ENCODE measurements at places on chromosomes 3 and 15. TPM values are rescaled to one million over a fixed set of nuclear protein-coding genes. Genes with fewer than 3 reads are reported as not detected.
A peak's percentile ranks its signal among the peaks of the same experiment; 100 is the strongest.

Gene VGLL3
- 3.5 TPM for total RNA-seq

- no peak for DNase-seq
These were observed 3.8 kb downstream of the GOLIM4 start for GRCh38 chr3:168091941-168092340.

DNA sequence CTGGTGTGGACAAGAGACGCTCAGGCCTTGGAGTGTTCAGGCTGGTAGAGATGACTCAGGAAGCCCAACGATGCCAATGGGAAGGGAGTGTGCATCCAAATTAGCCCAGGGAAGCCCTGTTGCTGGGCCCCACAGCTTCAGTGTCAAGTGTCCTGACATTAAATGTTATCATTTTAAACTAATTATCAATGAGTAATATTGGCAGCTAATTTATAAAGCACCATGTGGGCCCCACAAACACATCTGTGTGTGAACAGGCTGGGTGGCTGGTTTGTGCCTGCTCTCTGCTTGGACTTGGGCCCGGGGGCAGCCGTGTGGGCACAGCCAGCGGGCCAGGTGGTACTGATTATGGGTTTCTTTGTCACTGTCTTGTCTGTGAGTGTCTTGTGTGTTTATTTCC, 15.0 kb downstream of the FBLN2 start:
- DNase-seq, result no peak

- DNase-seq, result no peak
These were observed 72.4 kb downstream of the SENP2 start for GRCh38 chr3:185658504-185658912.

Gene CKMT1A
- total RNA-seq, result 3.9 TPM

DNA sequence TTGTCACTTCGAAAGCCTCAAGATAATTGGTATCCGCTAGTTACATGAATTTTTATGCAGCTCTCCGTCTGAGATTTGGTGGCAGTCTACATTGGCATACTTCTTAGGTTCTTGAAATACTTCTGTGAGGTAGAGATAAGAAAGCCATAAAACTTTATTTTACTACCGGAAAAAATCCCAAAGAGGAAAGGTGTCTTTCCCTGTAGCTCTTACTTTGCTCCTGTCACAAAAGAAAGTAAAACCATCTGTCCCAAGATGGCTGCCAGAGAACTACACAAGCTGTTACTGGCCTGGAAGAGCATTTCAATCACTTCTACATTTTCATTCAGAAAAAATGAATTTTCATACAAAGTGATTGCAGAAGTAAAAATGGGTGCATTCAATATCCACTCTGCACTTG, 214.8 kb upstream of the ST8SIA2 start:
- no peak for DNase-seq

- peak; percentile 17 for DNase-seq
These were observed 17.9 kb downstream of the FANCD2OS start for GRCh38 chr3:10090179-10090578.

Gene CACNA2D3
- 0.75 TPM for total RNA-seq

- DNase-seq, result peak; percentile 64
These were observed at the start of gene TMEM266 for GRCh38 chr15:76059320-76060117. Gene TMEM266 (plus strand): TSS chr15:76059985. CDS start chr15:76134264, 74,279 bp downstream.

Gene KLHL18
- 14.5 TPM for total RNA-seq

Gene GOLGA8M
- 0.69 TPM for total RNA-seq

GRCh38 chr3:39408493-39409372, 2.2 kb downstream of the RPSA start:
- no peak for DNase-seq

Gene EFCC1
- 0.66 TPM for total RNA-seq

DNA sequence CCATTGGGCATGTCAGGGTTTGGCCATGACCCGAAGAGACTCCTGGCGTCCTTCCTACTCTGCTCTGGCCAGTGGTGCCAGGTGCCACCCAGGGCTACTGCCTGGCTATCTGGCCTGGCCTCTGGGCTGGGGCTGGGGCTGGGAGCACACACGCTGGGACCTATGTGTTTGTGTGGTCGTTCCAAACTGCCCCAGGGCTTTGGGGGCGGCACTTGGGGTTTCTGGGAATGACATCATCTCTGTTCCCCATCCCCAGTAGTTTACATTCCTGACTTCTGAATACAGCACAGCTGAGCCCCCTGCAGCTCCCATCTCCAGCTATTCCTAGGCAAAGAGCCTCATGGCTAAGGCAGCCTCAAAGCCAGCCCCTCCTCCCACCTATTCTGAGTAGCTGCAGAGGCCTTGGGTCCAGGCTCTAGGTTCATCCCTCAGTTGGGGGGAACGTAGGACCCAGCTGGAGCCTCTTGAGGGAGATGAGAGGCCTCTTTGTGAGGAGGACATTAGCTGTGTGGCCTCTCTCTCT, 24.3 kb downstream of the PLEKHO2 start:
- no peak for DNase-seq

DNA sequence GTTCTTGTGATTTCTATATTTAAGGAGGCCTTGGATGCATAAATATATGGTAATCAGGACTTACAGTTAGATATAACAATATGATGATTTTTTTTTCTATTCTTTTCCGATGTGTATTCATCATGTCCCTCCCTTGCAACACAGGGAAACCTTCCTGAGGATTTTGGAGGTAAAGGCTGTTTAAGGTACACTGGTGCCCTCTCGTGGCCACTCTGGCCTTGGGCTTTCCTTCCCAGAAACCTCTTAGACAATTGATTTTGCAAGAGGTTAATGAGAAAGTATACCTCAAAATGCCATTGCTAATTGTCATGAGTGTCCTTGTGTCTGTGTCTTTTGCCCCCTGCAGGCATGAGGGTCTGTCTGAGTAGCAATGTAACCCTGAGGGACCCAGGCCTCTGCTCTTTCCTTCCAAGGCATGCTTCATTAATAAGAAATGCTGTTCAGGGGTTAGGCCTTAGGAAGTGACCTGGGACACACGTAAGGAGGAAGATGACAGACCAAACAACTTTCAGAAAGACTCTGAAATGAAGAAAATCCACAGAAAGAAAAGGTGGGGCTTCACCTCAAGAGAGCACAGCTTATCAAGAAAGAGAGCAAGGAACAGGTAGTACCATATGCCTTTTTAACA, 70.3 kb upstream of the PPP2R3A start:
- DNase-seq, result peak; percentile 86

Gene ZNF80
- 0.09 TPM for total RNA-seq

GRCh38 chr15:72368325-72368724, 7.5 kb downstream of the HEXA start:
- DNase-seq, result no peak

DNA sequence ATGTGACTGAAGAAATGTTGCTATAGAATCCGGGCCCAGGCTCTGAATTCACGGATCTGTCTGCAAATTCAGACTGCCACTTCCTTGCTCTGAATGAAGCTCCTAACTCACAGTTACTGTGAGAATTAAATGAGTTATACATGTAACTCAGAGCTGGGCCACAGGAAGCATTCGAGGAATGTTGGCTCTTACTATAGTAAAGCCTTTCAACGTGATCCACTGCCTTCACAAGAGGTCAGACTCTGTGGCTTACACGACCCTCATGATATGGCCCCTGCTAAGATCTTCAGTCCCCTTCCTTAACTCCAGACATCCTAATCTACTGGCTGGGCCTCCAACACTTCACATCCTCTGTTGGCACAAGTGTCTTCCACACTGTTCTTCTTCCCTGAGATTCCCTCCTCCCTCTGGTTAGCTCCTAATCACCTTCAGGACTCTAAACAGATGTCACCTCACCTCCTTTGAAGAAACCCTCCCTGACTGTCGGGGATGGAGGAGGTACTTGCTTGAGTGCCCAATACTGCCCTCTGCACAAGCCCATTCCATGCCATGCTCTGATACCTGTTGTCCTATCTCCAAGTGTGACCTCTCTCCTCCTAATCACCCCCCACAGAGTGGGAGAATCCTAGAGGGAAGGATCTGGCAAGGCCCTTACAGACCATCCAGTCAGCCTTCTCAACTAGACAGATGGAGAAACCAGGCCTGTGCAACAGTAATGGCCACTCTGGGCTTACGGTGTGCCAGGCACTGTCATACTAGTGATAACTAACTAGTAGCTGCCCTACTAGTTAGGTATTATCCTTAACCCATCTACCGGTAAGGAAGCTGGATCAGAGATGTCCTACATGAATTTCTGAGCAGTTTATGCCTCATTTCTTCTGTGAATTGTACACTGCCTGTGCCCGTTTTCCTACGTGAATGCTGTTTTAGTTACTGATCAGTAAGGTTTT, 1.3 kb downstream of the ACTR8 start:
- no peak for DNase-seq

Gene BFSP2
- not detected for total RNA-seq

Gene UBAP1L
- 2.8 TPM for total RNA-seq

GRCh38 chr3:164687211-164687610, 391.1 kb downstream of the SI start:
- DNase-seq, result no peak

Gene ZIC1
- total RNA-seq, result not detected

Gene AGBL1
- total RNA-seq, result not detected

- DNase-seq, result no peak
These were observed 148.4 kb downstream of the USP13 start for GRCh38 chr3:179801263-179801662.

DNA sequence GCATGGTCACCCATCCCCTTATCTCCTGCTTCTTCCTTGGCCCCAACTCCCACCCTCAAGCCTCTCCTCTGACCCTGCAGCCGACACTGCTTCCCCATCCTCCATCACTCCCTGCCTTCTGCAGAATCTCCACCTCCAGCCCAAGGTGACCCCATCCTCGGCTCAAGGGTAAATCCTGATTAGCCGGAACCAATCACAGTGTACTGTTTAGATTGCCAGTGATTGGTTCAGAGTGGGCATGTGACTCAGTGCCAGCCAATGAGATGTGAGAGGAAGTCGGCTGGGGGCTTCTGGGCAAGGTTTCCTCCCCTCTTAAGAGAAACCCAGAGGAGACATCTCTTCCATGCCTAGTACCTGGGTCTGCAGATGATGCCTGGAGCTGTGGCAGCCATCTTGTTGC, 10.3 kb downstream of the CACNA2D2 start:
- no peak for DNase-seq

DNA sequence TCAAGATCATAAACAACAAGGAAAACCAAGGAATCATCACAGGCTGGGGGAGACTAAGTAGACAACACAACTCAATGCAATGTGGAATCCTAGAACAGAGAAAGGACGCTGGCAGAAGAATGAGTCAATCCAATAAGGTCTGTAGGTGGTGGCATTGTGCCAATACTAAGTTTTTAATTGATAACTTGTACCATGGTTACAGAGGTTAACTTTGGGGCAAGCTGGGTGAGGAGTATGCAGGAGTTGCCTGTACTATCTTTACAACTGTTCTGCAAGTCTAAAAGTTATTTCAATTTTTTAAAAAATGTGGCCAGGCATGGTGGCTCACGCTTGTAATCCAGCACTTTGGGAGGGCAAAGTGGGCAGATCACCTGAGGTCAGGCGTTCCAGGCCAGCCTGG, 46.2 kb downstream of the RORA start:
- no peak for DNase-seq

GRCh38 chr15:54675241-54675640, 521.5 kb downstream of the RSL24D1 start:
- DNase-seq, result no peak

- DNase-seq, result no peak
These were observed 8.2 kb upstream of the GANC start for GRCh38 chr15:42264795-42265194.

Gene SLC51B
- total RNA-seq, result not detected

- DNase-seq, result no peak
These were observed 30.7 kb downstream of the SEMA7A start for GRCh38 chr15:74402873-74403587.

Gene SYNPR
- total RNA-seq, result 0.31 TPM

Gene JMJD7
- total RNA-seq, result 8.1 TPM

Gene SLC2A2
- 3.0 TPM for total RNA-seq

DNA sequence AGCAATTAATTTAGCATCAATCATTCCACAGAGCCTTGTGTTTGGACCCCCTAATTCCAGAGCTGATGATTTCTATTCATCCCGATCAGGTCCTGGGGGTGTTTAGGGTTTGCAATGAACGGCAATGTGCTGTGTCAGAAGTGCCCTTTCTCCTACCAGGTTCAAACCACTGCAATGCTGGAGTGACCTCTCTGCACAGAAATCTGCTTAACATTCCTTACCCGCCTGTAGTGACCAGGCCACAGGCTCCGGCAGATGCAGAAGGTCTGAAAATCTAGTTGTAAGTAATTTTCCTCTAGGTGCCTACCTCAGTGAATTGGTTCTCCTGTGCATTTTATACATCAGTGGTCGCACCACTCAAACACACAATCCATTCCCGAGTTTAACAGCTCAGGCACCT, 725.3 kb upstream of the CFAP20DC start:
- no peak for DNase-seq

DNA sequence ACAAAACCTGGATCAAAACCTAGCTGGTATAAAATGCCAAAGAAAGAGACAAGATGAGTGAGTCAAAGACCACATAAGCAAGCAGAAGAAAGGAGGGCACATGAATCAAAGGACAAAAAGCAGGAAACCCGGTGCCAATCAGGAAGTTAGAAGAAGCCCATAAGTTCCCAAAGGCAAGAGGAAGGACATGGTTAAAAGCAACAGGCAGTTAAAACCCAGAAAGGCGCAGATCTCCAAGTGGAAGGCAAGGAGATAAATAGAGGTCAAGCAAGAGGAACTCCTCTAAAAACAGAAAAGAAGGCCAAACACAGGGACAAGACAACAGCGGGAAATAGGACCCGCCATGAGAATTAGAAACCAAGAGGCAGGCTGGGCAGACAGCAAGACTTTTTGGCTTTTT, 4.4 kb downstream of the TMOD2 start:
- DNase-seq, result no peak

GRCh38 chr15:94027581-94027980, 203.8 kb upstream of the MCTP2 start:
- DNase-seq, result no peak

DNA sequence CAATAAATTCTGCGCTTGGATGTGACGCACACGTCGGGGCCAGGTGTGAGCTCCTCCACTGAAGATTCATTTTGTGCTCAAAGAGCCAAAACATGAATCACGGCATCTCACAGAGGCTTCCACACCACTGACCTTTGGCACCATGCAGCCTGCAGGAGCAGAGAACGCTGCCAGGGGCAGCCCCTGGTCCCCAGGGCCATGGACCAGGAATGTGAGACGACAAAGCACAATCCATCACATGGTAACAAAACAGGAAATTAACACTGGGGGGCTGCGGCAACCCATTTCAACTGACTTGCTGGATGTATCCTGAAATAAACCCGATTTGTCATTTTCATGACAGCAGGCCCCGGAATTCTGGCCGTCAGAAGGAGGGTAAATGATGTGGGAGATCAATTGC, 167.5 kb upstream of the IGF1R start:
- DNase-seq, result no peak

- peak; percentile 61 for DNase-seq
These were observed 75.1 kb downstream of the GRM7 start for GRCh38 chr3:6935970-6936369.

Gene CIP2A
- 1.3 TPM for total RNA-seq

Gene AGTR1
- total RNA-seq, result 0.56 TPM

DNA sequence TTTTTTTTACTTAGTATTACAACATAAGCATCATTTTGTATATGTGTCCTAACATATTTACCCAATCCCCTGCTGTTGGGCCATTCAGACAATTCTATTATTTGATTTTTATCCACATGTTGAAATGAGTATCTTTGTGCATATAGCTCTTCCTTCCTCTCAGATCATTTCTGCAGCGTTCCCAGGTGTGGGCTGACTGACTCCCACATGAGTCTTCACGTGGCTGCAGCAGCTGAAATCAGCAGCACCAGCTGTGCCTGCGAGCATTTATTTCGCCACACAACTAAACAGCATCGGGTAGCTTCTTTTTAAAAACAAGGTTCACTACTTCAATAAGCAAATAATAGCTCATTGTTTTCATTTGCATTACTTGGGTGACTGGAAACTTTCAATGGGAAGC, 44.5 kb upstream of the PDE8A start:
- no peak for DNase-seq

Gene ACKR4
- total RNA-seq, result 0.74 TPM

GRCh38 chr3:45113625-45114050, 32.5 kb downstream of the CDCP1 start:
- DNase-seq, result no peak

Gene TPRG1
- total RNA-seq, result 4.4 TPM
